Colonic mucosa (tissue), 4 donors: ENCODE measurements at places on chromosomes 1 and 21.

- DNase-seq, result no peak
These were observed 4.8 kb upstream of the COL6A1 start for GRCh38 chr21:45976701-45977311.

GRCh38 chr1:97533358-97533757 lies 387.5 kb downstream of the DPYD start:
- DNase-seq, result no peak

DNA sequence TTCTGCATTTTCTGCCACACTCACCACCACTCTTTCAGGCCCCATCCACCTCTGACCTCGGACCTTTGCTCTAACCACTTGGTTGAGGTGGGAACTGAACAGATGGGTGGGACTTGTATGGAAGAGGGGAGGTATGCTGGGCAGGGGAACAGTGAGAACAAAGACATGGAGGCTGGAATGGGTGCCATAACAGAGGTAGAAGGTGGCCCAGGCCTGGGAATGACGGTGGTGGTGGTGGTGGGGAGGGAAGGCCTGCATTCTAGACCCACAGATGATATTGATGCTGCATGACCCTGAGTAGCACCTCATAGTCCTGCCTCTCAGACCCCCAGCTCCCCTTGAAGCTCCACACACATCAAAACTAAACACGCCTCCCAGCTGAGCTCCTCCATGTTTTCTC lies 5.2 kb upstream of the CSF3R start:
- no peak for DNase-seq

GRCh38 chr1:38222891-38223290 lies 176.3 kb upstream of the POU3F1 start:
- no peak for DNase-seq

DNA sequence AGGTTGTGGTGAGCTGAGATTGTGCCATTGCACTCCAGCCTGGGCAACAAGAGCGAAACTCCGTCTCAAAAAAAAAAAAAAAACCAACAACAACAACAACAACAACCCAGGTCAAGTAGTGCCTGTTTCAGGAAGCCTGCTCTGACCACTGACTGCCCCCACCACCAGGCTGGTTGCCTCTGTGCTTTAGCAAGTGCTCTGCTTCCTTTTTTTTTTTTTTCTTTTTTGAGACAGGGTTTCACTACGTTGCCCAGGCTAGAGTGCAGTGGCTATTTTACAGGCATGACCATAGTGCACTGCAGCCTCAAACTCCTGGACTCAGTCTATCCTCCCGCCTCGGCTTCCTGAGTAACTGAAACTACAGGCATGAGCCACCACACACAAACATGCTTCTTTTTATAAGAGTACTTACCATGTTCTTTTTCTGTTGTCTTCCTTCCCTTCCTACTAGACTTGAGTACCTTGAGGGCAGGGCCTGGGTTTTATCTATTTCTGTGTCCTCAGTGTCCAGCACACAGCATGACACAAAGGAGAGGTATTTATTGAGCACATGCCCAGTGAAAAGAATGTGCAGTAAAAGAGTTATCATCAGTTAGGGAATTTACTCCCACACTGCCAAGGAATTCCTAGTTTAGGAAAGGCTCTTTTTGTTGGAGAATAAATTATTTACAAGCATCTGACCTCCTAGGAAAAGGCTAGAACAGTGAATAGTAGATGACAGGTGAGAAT lies 9.9 kb upstream of the COA7 start:
- DNase-seq, result no peak

DNA sequence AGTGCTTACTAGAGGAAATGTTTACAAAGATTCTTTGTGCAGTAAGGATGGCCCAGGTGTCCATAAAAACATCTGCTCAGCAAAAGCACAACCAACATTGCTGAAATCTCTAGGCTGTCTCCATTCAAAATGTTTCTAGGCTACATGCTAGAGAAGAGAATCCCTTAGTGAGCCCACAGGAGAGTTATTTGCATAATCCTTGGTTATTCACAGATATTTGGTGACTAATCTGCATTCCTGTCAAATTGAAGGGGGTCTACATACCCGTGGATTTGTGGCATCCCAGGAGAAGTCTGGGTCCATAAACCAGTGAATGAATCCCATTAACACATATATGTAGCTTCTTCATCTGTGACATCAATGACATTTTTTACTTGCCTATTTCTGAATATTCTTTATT lies 261.3 kb upstream of the ESRRG start:
- DNase-seq, result no peak
